ENCODE measurements at places on chromosomes 5 and 9.
A peak's percentile ranks its signal among the peaks of the same experiment; 100 is the strongest.

GRCh38 chr5:19685473-19685872 is 302.5 kb downstream of the CDH18 start:
- no peak for DNase-seq

DNA sequence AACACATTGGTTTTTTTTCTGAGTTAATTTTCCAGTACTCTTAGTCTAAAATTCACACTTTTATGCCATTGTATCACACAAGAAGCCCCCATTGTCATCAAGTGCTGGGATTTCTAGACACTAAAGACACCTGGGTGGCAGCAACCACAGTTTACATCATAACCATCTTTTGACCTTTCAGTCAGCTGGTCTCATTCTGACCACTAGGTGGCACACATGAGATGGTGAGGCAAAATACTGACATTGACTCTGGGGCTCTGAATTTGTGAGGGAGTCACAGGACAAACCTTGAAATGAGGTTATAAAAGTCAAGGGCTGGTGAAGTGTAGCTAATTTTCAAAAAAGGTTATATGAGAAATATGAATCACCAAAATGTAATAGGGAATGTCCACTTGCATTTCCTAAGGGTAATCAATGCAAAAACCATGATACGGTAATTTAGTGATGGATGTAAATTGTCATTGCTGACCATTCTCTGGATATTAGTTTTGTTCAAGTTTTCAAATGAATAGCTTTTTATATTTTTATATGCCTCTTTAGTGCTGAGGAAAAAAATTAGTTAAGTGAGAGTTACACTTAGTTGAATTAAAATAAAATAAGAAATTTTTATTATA is 229.4 kb downstream of the DMAC1 start:
- DNase-seq = peak; percentile 58

DNA sequence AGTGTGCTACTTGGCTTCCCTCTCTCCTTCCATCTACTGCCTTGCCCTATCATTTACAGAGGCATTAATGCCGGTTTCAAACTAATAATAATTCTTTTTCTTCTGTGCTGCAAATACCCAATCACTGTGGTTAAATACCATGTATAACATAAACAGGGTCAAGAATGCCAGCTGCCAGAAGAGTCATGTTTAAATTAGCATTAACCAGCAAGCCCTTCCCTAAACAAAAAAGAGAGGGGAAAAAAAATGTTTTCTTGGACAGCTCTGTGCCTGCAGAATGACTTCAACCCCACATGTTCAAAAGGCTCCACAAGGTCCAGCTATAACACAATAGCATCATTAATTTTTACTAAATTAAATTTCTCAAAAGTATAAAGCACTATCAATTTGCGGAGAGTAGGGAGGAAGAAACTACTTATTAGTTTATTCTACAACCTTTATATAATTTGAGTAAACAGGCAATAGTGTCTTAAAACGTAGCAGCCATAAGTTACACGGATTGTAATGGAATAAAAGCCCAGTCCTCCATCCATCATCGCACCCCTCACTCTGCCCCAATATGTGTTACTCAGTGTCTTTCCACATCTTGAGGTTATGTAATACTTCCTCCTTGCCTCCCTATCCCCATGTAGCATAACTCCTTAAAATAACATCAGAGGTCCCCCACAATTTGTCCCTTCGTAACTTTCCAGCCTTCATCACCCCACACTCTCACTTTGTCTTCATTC is 3.9 kb downstream of the LPAR1 start:
- no peak for DNase-seq

- no peak for DNase-seq
Observed at GRCh38 chr5:159155960-159156359, 53.4 kb downstream of the RNF145 start.

- DNase-seq = no peak
Observed at GRCh38 chr9:124780060-124780756, 3.3 kb downstream of the OLFML2A start.

DNA sequence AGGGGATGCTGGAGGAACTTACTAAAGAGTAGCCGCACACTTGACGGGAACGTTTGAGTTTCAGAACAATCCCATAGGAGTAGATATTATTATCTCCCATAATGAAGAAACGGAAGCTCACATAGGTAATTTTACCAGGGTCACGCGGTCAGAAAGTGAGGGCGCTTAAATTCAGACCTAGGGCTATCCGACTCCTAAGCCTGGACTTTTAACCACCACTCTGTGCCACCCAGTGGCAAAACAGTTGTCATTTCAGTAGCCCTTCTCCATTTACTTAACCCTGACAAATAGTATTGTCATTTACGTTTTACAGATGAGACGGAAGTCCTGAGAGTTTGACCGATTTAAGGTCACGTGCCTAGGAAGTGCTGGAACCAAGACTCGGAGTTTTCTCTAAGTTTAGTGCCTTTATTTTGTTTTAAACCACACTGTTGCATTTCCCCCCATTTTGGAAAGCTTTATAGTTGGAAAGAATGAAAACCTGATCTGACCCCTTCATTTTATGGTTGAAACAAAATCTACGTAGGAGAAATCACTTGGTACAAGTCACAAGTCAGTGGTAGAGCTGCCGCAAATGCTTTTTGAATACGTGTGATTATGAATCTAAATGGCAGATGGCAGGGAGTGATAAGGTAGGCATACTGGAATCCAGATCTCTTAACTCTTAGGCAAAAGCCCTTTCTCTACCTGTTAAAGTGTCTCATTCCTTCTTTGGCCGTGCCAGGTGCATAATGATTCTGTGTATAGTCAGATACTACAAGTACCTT is 650 bp downstream of the MRRF start:
- DNase-seq = peak; percentile 33

- no peak for DNase-seq
Observed at GRCh38 chr9:98134702-98135557, 15.9 kb upstream of the TRIM14 start.

DNA sequence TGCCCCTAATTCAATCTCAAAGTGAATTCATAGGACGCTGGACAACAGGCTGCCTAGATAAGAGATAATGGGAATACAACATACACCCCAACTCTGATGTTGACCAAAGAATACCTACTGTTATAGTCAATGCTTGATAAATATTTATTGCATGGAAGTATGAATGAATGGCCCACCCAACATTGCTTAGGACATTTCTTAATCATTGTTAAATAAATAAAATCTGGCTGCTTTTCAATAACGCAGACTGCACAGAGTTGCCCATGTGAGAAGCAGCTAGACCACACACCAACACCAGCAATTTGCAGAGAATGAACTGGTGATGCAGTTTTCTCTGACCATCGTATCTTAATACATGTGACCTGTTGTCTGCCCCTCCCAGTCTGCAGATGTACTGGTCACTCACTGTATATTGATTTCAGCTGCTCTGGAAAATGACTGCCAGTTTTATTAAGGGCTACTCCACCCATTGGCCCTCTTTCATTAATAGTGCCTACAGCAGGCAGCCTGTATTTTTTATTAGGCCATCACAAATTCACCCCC is 236.2 kb upstream of the WWC1 start:
- no peak for DNase-seq

GRCh38 chr5:33662722-33663427 is 222.1 kb downstream of the TARS1 start:
- DNase-seq = no peak

DNA sequence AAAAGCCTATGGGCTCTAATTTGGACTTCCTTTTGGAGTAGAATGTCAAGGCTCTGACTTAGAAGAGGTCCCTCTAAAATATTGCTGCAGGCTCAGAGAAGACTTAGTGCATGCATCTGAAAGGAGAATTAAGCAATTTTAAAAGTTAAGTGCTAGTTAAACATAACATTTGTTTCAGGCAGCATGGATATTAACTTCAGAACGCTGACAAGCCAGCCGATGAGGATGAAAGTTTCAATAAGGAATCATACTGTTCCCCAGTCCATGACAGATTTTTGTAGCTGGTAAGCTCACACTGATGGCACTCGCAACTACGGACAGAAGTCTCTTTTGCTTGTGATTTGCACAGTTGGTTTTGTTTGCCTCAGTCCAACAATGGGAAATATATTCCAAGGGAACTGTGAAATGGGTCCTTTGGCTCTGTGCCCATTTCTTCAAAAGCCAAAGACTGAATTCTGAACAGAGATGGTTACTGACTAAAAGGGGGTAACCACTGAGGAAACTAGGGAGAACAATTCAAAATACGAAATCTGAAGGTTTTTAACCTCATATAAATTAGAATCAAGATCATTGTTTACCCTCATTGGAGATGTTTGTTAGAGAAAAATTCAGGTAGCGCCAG is 47.6 kb downstream of the DCP2 start:
- no peak for DNase-seq

DNA sequence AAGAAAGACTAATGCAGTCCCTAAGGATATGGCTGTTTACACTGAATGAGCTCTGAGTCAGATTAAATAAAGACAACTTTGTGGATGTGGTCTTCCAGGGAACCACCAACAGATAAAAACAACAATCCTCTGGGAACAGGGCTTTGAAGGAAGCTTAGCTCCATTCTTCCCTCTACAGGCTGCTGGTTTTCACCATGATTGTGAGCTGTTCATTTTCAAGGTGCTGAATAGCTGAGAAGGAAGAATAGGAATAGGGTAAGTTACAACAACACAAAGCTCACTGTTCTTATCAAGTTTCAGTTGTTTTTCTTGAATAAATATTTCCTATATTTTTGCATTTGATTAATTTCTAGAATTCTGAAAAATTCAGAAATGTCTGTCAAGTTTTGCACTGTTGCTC is 25.9 kb upstream of the PTAR1 start:
- DNase-seq = no peak

DNA sequence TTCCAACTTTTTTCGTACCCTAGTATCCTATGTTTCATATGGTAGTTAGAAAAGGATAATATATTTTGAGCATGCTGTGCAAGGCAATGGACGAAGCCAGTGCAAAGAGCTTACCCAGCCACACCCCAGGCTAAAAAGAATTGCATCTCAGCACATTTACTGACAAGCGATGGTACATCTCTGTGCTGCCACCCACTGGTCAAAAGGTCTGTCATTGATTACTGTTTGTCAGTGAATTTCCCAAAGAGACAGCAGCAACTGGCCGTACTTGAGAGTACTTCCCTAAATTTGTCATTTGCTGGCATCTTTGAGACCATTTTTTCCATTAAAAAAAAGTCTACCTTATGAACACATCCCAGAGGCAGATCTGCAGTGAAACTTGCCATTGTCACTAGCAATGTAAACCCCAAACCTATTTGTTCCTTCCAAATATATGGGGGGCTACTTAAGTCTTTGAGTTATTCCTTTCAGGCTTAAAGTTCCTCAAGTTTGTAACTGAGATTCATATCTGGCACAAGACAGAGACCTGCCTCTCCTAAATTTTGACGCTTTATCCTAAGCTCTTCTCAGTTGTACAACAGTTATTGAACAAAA is 184.3 kb downstream of the CTNND2 start:
- DNase-seq = no peak

- DNase-seq = peak; percentile 6
Observed at GRCh38 chr5:606526-607399, 5.4 kb upstream of the CEP72 start.

Data from stimulated activated naive CD8-positive, alpha-beta T cell treated with anti-CD3 and anti-CD28 coated beads, Interleukin-15, amount 100 ng/mL, for 72 hours (primary cell).